Tibial nerve (tissue), 4 donors: ENCODE measurements at places on chromosomes 4 and X.

DNA sequence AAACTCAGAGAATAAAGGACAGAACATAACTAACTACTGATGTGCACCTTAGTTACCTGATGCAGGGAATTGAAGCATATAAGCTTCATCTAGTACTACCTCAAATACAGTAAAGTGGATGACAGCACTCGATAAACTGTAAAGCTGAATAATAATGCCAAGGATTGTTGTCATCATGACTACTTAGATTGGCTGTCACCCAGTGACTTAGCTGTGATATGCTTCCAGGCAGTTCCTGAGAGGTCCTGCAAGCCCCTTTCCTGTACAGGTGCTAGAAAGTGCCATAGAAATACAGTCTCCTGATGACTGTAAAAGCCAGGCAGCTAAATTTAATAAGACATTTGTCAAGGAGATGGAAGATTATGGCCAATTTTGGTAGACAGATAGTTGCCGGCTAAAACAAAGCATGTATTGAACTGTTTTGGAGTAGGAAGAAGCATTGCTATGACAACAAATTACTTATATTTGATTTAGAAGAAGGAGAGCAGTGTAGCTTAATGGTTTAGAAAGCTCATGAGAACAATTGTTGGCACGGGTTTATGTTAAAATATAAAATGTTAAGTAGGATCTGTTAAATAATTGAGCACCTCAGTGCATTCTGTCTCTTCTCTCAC is 29.7 kb downstream of the TMEM164 start:
- DNase-seq: no peak

GRCh38 chr4:155008389-155008788 is 200.0 kb upstream of the NPY2R start:
- no peak for DNase-seq

- no peak for DNase-seq
These were observed 78.2 kb upstream of the TET2 start for GRCh38 chr4:105068516-105068915.

GRCh38 chr4:52833941-52834525 is 28.1 kb upstream of the RASL11B start:
- DNase-seq: no peak

- DNase-seq: no peak
These were observed 790 bp upstream of the HHIP start for GRCh38 chr4:144645102-144645630.

- no peak for DNase-seq
These were observed 63.6 kb downstream of the HADH start for GRCh38 chr4:108053251-108053711.

GRCh38 chr4:141497627-141498026 is 138.8 kb upstream of the IL15 start:
- DNase-seq: no peak

GRCh38 chr4:18167831-18168230 is 146.3 kb upstream of the LCORL start:
- DNase-seq: no peak

DNA sequence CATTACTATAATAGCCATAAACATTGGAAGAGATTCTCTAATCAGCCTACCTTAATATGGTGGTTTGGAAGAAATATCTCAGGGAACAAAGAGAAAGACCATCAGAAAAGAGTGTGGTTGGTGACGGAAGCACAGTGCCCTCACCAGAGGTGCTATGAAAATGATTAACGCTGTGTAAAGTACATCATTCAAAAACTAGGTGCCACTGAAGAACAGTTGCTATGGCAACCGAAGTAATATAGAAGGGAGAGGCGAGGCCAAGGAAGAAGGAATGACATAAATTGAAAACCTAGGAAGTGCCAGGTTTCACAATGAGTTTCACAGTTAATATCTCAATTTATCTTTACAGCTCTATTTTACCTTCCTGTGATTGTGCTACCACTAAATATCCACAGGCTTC is 57.0 kb upstream of the ARSJ start:
- no peak for DNase-seq

GRCh38 chr4:97720869-97721432 is 422.3 kb downstream of the STPG2 start:
- DNase-seq: no peak
